ENCODE measurements at places on chromosomes 3 and 15.

DNA sequence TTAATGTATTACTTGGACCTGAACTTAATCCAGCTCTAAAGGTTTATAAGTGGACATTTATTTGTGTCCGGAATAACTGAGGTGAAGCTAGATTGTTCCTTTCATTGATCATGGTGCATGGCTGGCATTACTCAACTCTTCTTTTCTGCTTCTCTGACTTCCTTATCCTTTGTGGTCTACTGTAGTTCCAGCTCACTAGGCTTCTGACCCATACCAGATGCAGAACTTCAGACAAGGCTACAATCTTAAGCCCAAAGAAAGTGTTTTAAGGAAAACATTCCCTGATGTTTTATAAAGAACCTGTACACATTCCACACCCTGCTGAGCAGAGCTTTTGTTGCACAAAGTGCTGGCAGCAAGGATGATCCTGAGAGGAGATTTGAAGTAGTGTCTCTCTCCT lies 250.8 kb upstream of the TGFBR2 start:
- DNase-seq: no peak

DNA sequence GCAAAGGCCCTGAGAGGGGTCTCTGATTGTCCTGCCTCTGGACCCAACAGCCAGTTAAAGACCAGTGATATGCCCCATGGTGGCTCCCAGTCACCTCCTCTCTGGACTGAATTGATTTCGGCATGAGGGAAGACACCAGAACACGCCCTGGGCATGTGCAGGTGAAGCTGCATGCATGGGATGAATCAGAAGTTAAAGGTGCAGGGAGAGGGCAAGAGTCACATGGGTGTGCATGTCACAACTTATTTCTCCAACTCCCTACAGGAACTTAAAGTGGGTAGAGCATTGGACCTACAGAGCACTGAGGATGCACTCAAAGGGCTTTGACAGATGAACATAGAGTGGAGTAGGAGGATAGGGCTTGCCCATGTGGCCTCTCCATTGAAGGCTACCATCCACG lies 16.9 kb upstream of the RHCG start:
- no peak for DNase-seq

GRCh38 chr3:31615071-31615875 lies 82.5 kb downstream of the STT3B start:
- no peak for DNase-seq

GRCh38 chr3:145716519-145716918 lies 444.5 kb downstream of the PLOD2 start:
- peak; percentile 93 for DNase-seq

GRCh38 chr3:66353039-66353438 lies 132.2 kb downstream of the SLC25A26 start:
- no peak for DNase-seq

DNA sequence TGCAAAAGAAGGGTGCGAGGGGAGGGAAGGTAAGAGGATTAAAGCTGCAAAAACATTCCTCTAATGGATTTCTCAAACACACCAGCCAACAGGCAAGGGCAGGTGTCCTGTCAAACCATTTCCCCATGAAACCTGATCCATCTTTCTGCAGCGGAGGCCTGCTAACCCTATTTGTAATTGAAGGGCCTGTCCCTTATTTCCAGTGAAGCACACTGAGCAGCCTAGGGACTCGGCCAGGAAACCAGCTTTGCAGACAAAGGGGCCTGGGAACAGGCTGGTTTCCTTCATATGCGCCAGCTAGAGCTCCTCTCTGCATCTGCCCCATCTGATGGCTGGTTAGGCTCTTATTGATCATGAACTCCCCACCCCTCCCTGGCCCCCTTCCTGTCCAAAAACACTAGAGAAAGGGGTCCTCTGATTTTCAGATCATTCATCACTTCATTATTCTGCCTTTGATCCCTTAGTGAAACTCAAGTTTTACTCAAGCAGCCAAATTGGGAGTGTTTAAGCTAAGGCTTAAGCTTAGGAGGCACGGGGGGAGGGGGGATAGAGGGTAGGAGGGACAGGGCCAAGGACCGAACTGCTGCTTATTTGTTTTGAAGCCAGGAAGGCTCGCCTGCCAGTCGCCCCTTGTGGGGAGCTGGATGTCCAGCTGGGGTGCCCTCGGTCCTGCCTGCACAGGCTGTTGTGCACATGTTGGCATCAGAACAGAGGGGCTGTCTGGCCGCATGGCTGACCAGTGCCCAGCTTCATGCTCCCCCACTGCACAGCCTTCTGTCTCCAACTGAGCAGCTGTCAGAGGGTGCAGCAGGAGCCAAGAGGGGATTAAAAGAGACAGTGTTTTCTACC lies 53.1 kb downstream of the BOC start:
- no peak for DNase-seq

- DNase-seq: no peak
Observed at GRCh38 chr3:128072454-128073184, 20.4 kb downstream of the SEC61A1 start.

DNA sequence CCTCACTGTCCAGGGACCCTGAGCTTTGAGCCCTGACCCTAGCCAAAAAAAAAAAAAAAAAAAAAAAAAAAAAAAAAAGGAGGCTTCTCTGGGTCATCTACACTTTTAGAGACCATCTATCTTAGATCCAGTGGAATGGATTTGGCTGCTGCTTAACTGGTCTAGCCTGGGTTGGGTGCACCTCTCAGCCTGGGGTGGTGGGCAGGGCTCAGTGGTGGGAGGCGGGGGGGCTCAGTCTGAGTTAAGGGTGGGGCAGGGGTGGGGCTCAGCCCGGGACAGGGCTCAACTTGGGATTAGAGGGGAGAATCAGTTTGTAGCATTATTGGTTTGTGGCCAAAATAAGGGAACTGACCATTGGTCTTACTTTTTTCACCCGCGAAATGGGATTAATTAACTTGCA lies 139.2 kb downstream of the TPRA1 start:
- no peak for DNase-seq

DNA sequence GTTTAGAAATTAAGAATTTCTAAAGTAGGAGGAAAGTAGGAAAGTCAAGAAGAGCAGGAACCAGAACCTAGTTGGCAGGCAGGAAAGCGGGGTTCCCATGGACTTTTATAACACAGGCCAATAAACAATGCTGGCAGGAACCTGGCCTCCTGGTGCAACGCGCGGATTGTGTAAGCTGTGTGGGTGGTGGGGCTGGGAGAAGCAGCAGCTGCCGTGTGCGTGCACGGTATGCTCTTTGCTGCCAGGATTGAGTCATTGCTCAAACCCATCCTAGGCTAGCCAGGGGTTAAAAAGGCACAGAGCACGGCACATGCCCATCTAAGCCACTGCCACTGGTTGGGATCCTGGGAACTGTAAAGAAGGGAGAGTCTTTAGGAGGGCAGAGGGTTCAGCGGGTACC lies 209.9 kb upstream of the RGMA start:
- no peak for DNase-seq

GRCh38 chr3:11226042-11226370 lies 46.2 kb upstream of the ATG7 start:
- DNase-seq: no peak

DNA sequence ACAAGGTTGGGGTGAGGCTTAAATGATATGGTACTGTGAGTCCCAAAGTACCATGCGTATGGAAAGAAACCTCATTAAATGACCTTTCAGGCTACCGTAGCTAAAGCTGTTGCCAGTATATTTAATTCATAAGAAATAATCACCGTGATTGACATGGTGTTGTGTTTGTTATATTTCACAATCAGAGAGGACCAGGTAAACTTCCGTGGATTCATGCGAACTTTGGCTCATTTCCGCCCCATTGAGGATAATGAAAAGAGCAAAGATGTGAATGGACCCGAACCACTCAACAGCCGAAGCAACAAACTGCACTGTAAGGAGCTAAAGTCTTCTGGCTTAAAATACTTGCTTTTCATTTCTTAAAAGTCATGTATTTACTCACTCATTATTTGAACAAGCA lies 31.5 kb downstream of the CHP1 start:
- no peak for DNase-seq

Measured in fibroblast of gingiva (primary cell).